ENCODE measurements at places on chromosomes 3 and 15. TPM values are rescaled to one million over a fixed set of nuclear protein-coding genes. Genes with fewer than 3 reads are reported as not detected.

The ATR gene
- total RNA-seq = 25.6 TPM

The MYO5A gene
- 101 TPM for total RNA-seq

The KCNMB2 gene
- not detected for total RNA-seq

The ACKR4 gene
- 2.0 TPM for total RNA-seq

The C3orf20 gene
- 0.16 TPM for total RNA-seq

The TGM4 gene
- not detected for total RNA-seq

The VPS39 gene
- 168 TPM for total RNA-seq

The ANKUB1 gene
- total RNA-seq = not detected

The SECISBP2L gene
- total RNA-seq = 74.5 TPM

The FBXL22 gene
- total RNA-seq = 0.22 TPM

The CTXN2 gene
- total RNA-seq = not detected

The CYP1A2 gene
- not detected for total RNA-seq

The ZNF280D gene
- total RNA-seq = 64.7 TPM

The MAGEL2 gene
- total RNA-seq = 0.51 TPM

The GREM1 gene
- 1.1 TPM for total RNA-seq

The LYSMD2 gene
- 9.8 TPM for total RNA-seq

The TMEM266 gene
- not detected for total RNA-seq

The STAB1 gene
- 248 TPM for total RNA-seq

The INSYN1 gene
- total RNA-seq = 2.6 TPM

The EPHA3 gene
- total RNA-seq = 5.6 TPM

The EBLN2 gene
- total RNA-seq = 6.4 TPM

The SLC28A2 gene
- not detected for total RNA-seq

The GPR27 gene
- total RNA-seq = 0.38 TPM

The THPO gene
- not detected for total RNA-seq

The RTF1 gene
- total RNA-seq = 35.9 TPM

The PLCH1 gene
- not detected for total RNA-seq

The LRTM1 gene
- not detected for total RNA-seq

The RPL39L gene
- 10.9 TPM for total RNA-seq

The CNTN4 gene
- 4.3 TPM for total RNA-seq

The SKOR1 gene
- total RNA-seq = 0.17 TPM

The CD200R1 gene
- 3.0 TPM for total RNA-seq

The SLC6A1 gene
- total RNA-seq = not detected

The RTP3 gene
- total RNA-seq = not detected

The ALDH1L1 gene
- total RNA-seq = 63.4 TPM

The CHRNA7 gene
- 1.1 TPM for total RNA-seq

The GLT8D1 gene
- 44.7 TPM for total RNA-seq

The ERICH6 gene
- not detected for total RNA-seq

The MINDY4B gene
- not detected for total RNA-seq

The TMEM212 gene
- total RNA-seq = not detected

The SPSB4 gene
- total RNA-seq = 0.17 TPM
